ENCODE measurements at places on chromosomes 16 and 17. TPM values are rescaled to one million over a fixed set of nuclear protein-coding genes. Genes with fewer than 3 reads are reported as not detected.

Gene SHISA6
- total RNA-seq = not detected

DNA sequence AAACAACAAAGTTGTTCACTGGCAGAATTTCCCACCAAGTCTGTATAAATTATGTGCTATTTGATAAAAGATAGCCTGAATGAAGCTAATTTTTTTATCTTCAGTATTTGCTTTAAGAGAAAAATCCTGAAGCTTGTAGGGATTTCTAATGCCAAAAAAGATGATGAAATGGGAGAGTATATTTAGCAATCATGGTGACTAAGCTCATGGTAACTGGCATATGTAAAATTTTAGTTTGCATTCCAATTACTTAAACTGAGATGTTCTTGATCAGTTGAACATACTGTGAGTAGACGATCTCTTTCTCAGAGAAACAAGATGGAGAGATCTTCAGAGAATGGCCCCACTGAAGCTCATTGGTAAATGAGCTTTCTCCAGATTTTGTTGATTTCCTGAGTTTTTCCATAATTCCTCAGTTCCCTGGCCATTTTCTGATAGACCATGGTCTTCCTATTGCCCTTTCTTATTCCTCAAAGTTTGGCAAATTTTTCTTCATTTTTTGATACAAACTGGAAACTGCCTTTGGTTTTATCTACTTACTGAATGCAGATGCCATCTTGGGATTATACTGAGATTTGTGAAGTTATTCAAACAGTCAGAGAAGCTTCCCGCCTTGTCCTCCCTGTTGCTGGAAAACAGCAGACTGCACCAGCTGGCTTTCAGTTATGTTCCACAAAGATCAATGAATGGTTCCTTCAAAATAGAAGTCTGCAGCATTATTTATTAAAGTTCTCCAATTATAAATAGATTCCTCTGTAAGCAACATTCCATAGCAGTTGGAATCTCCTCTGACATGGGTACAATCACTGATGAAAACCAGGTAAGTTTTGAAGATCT lies 68.3 kb upstream of the ALOX12 start:
- no peak overlapping the region for H3K27ac ChIP-seq
- no peaks in the 10 kb centered on the region for H3K36me3 ChIP-seq
- H3K4me1 ChIP-seq = no peaks in the 10 kb centered on the region

- no peak for DNase-seq
- peaks cover 5% of the 10 kb centered on the region for H3K36me3 ChIP-seq
- H3K4me3 ChIP-seq = no peak overlapping the region
Observed at GRCh38 chr17:2239882-2240430, 63.6 kb downstream of the SMG6 start.

DNA sequence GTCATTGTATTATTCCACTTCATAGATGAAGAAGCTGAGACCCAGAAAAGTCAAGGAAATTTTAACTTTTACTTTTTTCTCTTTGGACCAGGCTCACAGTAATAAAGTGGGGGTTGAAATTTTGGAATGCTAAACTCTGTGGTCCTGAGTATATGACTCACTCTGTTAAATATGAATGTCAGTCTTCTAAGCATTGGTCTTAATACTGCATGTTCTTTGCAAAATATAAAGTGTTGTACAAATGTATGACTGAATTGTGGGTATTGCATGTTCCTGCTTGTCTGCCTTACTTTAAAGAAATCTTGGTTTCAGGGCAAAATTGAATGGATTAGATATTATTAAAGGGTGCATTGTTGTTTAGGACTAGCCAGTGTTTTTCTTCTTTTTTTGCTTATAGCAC lies 950.8 kb upstream of the GOT2 start:
- no peak overlapping the region for H3K4me3 ChIP-seq
- H3K36me3 ChIP-seq = no peaks in the 10 kb centered on the region
- no peaks in the 10 kb centered on the region for H3K27me3 ChIP-seq
- H3K27ac ChIP-seq = no peak overlapping the region

DNA sequence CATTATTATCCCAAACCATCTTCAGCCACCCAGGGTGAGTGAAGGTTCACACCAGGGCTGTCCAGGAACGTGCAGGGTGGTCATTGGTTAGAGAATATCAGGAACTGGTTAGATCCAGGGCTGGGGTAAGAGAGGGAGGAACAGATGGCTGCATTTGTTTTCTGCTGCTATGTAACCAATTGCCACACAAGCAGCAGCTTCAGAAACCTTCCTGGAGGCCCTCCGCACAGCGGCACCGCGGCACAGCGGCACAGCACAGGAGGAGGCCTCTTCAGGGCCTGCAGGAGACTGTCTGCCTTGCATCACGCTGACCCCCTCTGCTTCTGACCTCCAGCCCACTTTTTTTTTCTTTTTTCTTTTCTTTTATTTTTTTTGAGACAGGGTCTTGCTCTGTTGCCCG lies 86.1 kb downstream of the KCNJ12 start:
- DNase-seq = no peak
- H3K27me3 ChIP-seq = 0 out of 2 replicates have a peak, but pooled peaks cover 5% of the 10 kb centered on the region
- H3K27ac ChIP-seq = no peak overlapping the region
- H3K4me1 ChIP-seq = peaks cover 4% of the 10 kb centered on the region
- H3K4me3 ChIP-seq = no peak overlapping the region

DNA sequence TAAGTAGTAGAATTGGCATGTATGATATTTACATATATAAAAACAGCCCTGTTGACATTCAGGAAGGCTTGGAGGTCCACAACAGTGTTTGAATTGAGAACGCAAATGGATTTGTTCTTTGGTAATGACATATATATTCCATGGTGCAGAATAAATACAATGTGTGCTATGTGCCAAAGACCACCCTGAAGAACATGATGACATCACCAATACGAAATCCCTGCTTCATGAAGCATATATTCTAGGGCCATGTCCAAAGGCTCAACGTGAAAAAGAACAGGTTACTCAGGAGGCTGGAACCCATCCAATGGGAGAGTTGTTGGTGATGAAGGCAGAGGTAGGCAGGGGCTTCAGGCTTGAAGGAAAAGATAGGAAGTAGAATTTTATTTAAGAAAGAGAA lies 423.9 kb upstream of the MAF start:
- DNase-seq = no peak
- H3K4me3 ChIP-seq = no peak overlapping the region
- no peak overlapping the region for H3K27ac ChIP-seq
- no peaks in the 10 kb centered on the region for H3K27me3 ChIP-seq

Gene CES5A
- not detected for total RNA-seq

DNA sequence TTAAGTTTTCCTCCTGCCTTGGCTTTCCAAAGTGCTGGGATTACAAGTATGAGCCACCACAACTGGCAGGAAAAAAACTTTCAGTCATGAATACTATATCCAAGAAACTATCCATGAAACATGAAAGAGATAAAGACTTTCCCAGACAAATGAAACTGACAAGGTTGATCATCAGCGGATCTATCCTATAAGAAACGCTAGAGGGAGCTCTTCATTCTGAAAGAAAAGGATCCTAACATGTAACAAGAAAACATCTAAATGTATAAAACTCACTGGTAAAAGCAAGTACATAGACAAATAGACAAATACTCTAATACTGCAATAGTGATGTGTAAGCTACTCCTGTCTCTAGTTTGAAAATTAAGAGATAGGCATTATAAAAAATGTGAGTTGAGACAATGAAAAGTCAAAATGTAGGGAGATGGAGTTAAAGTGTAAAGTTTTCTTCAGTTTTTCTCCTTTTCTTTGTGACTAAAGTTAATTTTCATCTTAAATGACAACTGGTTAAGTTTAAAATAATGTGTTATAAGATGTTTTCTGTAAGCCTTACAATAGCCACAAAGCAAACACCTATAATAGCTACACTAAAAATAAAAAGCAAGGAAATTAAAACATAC lies 79.6 kb upstream of the TEKT1 start:
- H3K27ac ChIP-seq = no peak overlapping the region
- H3K4me3 ChIP-seq = no peak overlapping the region
- no peaks in the 10 kb centered on the region for H3K36me3 ChIP-seq
- peak; percentile 29 for DNase-seq
- H3K4me1 ChIP-seq = no peaks in the 10 kb centered on the region
- no peaks in the 10 kb centered on the region for H3K27me3 ChIP-seq

- H3K27me3 ChIP-seq = no peaks in the 10 kb centered on the region
- H3K36me3 ChIP-seq = no peaks in the 10 kb centered on the region
- peaks cover 12% of the 10 kb centered on the region for H3K4me1 ChIP-seq
- H3K4me3 ChIP-seq = no peak overlapping the region
Observed at GRCh38 chr16:74766729-74767128, 7.9 kb downstream of the FA2H start.

GRCh38 chr16:50616883-50617645 lies 64.0 kb downstream of the SNX20 start:
- H3K27me3 ChIP-seq = no peaks in the 10 kb centered on the region
- DNase-seq = no peak
- no peak overlapping the region for H3K27ac ChIP-seq
- H3K4me1 ChIP-seq = peaks cover 16% of the 10 kb centered on the region
- H3K36me3 ChIP-seq = no peaks in the 10 kb centered on the region

DNA sequence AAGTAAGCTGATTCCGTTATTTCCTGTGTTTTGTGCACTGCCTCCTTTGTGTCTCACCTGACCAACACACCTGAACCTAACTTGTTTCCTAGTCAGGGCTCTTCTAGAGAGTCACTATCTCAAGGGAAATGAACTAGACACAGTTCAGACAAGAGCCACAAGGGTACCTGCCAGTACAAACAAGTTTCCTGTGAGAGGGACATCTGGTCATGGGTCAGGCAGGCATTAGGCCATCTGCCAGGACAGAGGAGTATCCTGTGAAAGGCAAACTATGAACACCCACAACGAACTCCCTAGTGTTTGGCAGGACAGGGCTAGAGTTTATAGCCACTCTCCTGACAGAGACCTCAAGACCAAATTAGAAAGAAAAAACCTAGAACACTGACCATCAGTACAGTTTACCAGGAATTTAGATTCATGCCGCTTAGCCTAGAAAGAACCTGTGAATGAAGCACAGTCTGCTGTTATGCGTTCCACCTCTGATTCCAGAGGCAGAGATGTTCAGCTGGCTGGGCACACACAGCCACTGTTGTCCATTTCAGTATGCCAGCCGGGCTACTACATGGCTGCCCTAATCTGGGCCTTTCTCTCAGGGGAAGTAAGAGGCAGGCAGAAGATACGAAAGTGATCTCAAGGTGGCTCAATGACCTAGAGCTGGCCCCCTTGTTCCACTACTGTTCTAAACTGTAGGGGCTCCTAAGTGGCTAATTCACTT lies 20.7 kb upstream of the GLG1 start:
- H3K27ac ChIP-seq = no peak overlapping the region
- H3K27me3 ChIP-seq = no peaks in the 10 kb centered on the region
- no peak for DNase-seq
- H3K4me3 ChIP-seq = no peak overlapping the region
- peaks cover 85% of the 10 kb centered on the region for H3K36me3 ChIP-seq
- no peaks in the 10 kb centered on the region for H3K4me1 ChIP-seq

Gene RNU2-1
- 5,800 TPM for total RNA-seq

- H3K4me1 ChIP-seq = peaks cover 29% of the 10 kb centered on the region
- H3K27ac ChIP-seq = no peak overlapping the region
- no peaks in the 10 kb centered on the region for H3K27me3 ChIP-seq
- H3K4me3 ChIP-seq = no peak overlapping the region
- peaks cover 40% of the 10 kb centered on the region for H3K36me3 ChIP-seq
Observed at GRCh38 chr17:17147821-17148220, 58.3 kb downstream of the PLD6 start.

DNA sequence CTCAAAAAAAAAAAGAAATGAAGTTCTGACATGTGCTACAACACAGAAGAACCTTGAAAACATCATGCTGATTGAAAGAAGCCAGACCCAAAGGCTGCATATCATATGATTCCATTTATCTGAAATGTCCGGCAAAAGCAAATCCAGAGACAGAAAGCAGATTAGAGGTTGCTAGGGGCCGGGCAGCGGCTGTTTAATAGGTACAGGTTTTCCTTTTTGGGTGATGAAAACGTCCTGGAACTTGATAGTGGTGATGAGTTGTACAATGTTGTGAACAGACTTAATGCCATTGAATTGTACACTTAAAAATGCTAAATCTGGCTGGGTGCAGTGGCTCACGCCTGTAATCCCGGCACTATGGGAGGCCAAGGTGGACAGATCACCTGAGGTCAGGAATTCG lies 166.5 kb downstream of the NTN1 start:
- H3K4me3 ChIP-seq = no peak overlapping the region
- H3K4me1 ChIP-seq = no peaks in the 10 kb centered on the region
- H3K36me3 ChIP-seq = no peaks in the 10 kb centered on the region

Gene FOXJ1
- 0.61 TPM for total RNA-seq

DNA sequence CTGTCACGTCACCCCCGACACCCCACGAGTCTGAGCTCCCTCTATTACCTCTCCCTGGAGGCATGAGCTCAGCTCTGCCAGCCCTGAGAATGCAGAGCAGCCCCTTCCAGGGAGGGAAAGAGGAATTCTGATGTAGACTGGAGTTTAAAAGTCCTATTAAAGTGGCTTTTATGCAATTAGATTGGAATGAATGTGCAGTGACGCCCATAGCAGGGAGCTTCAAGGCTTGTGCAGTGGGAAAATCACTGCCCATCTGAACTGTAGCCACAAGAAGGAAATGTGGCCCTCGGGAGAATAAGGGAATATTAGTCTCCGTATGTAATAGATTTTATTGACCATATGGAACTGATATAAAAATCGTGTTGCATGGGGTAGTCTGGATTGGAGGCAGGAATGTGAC lies 66.9 kb downstream of the ZNF423 start:
- H3K4me1 ChIP-seq = no peaks in the 10 kb centered on the region
- no peaks in the 10 kb centered on the region for H3K27me3 ChIP-seq
- H3K36me3 ChIP-seq = no peaks in the 10 kb centered on the region
- no peak overlapping the region for H3K4me3 ChIP-seq
- H3K27ac ChIP-seq = no peak overlapping the region

DNA sequence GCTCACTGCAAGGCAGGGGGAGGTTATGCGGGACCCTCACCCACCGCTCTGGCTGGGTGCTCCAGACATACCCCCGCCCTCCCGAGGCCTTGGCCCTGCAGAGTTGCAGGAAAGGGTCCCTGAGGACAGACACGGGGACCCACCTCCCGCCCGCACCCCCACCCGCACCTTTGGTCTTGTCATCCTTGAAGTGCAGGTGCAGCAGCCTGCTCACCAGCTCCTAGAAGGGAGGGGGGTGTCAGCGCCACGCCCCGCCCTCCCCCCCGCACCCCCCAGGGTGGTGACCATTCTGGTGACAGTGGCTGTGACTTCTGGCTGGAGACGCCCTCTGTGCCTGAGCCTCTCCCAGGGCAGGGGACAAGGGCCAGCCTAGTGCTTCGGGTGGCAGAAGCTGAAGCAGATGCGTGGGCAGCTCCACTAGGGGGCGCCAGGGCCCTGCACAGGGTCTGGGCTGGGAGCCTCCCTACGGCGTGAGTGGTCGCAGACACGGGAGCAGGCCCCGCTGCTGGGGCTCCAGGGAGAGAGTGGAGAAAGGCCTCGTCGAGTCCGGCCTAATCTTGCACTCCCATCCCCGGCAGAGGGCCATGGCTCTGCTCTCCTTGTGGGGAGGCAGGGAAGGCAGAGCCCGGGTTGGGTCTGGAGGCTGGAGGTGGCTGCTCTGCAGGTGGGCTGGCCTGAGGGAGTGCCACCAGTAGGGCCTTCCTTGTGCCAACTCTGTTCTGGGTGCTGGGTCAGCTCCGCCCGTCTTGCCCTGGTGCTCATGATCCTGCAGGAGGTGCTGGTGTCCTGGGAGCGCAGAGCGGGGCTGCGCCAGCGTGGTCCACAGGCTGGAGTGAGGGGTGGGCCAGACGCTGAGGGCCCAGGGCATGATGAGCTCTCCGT lies 2.7 kb downstream of the CENPX start:
- peak; percentile 56 for DNase-seq
- H3K27ac ChIP-seq = peak overlapping the region; percentile 96
- H3K4me3 ChIP-seq = no peak overlapping the region
- H3K36me3 ChIP-seq = no peaks in the 10 kb centered on the region
- H3K27me3 ChIP-seq = no peaks in the 10 kb centered on the region
- H3K4me1 ChIP-seq = peaks cover 47% of the 10 kb centered on the region

Gene SLC6A2
- not detected for total RNA-seq

Data from HCT116 (cell line).